ENCODE measurements at places on chromosomes 4 and X.

DNA sequence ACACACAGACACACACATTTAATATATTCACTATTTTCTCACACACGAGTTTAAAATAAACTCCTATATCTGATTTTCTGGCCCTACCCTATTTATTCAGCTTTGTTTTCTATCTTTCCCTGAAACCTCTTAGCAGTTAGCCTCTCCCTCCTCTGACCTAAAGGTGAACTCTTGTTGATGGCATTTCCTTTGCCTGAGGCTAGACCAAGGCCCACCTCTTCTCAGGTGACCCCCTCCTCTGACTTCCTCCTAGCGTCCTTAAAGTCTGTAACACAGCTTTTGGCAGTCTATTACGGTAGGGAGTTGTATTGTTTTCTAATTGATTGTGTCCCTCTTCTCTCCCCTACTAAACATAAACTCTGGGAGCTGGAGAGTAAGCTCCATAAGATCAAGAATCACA lies 1.7 kb upstream of the SRPX2 start:
- no peak for DNase-seq

GRCh38 chr4:5800496-5800895 lies 89.5 kb downstream of the EVC start:
- DNase-seq = no peak

DNA sequence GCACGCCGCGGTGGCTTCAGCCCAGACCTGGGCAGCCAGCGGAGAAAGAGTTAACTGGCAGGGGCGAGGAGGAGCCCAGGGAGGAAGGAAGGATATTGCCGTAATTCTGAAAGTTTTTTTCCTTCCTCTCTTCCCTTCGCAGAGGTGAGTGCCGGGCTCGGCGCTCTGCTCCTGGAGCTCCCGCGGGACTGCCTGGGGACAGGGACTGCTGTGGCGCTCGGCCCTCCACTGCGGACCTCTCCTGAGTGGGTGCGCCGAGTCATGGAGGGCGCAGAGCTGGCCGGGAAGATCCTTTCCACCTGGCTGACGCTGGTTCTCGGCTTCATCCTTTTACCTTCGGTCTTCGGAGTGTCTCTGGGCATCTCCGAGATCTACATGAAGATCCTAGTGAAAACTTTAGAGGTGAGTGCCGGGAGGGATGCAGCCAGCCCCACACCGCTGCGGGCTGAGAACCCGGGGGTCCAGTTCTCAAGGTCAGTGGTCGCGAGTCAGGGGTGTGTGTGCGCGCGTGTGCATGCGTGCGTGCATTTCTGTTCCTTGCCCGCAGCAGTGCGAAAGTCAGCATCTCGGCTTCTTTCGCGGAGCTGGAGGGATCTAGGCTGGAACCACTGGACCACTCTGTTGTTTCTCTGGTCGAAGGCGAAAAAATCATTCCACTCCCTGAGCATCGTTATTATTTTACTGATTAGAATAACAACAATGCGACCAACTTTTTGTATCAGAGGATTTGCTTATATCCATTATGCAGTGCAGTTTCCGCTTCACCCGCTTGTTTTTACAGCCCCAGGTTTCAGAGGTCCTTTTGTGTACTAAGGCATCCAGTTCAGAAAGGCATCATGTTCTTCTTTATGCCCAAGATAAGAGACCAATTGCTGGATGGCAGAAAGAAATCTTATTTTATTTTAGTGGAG lies 709 bp downstream of the GPAT3 start:
- DNase-seq = no peak

DNA sequence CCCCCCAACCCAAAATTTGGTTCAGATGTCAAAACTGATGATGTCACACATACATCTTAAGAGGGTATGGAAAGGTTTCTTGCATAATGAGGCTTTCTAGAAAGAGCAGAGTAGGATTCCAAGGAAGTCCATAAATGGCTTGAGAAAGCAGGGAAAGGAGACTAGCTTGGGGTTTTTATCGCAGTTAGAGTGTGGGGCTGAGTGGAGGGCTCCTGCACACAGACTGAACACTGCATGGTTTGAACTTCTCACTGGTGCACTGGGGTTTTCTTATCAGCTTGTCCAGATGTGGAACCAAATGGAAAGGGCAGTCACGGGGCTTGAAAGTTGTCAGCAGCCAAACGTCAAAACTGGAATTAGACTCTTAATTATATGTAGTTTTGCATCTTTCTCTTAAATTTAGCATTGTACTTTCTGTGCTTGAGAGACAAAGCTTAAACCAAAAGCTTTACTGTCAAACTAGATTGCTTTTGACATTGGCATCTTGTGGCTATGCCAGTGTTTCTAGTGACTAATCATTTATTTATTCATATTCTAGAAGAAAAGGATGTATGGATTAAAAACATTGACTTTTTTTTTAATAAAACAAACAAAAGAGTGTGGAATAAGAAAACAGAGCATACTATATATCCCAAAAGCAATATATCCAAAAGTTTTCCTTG lies 78.3 kb upstream of the STIM2 start:
- DNase-seq = no peak

DNA sequence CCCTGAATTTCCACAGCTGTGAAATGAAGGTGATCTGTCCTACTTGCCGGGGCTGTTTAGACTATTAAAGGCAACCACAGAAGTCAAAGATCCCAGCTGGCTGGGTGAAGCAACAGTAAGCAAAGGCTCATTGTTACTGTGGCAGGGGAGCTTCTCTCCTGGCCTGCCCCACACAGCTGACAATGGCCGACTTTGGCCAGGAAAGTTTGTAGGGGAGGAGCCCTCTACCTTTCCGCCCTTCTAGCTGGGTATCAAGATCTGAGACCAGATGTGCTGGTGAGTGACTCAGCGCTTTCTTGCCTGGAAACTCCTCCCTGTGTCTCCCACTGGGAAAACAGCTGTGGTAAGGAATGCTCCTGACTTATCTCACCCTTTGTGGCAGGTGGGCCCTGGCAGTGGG lies 21.1 kb downstream of the RASSF6 start:
- no peak for DNase-seq

DNA sequence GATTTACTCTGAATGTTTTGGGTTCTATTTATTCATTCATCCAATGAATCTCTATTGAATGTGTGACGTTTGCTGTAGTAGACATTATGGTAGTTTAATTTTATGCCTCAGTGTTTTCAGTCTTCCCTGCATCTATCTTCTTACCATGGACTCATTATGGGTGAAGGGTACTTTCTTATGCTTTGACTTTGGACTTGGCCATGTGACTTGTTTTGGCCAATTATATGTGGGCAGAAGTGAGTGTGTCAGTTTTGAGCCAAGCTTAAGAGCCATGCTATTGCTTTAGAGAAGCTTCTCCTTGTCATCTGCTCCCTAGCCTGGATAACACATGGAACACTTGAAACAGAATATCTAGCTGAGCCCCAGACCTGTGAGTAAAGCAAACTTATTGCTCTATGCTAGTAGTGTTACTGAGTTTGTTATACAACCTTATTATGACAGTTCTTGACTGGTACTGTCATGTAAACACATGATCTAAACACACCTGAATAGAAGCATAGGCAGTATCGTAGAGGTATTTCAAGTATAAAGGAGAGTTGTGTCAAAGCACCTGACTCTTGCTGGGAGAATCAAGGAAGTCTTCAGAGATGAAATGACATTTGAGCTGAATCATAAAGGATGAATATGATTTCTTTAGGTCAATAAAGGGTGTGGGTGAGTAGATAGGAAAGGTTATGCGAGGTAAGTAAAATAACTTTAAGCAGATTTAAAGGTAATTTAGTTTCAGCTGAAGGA lies 128.4 kb downstream of the NAA11 start:
- no peak for DNase-seq

DNA sequence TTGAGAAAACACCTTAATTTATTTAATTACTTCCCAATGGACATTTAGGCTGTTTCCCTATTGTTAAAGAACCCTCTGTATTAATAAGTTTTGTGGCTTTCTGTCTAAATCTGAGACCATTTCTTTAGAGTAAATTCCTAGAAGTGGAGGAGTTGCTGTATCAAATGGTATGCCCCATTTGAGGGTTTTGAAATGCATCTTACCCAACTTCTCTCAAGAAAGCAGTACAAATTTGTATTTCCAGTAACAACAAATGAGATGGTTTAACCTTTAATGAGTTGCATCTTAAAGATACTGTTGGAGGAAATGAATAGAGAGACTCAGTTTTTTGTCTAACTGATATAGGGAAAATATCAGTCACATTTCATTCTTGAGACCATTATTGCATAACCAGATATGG lies 70.5 kb upstream of the CBLL2 start:
- no peak for DNase-seq

GRCh38 chr4:3464349-3464905 lies 1.3 kb downstream of the DOK7 start:
- no peak for DNase-seq

- no peak for DNase-seq
Observed at GRCh38 chr4:56731857-56732256, 50.8 kb upstream of the HOPX start.

GRCh38 chr4:143346206-143346605 lies 9.5 kb downstream of the GAB1 start:
- DNase-seq = no peak

GRCh38 chr4:8554555-8555100 lies 25.6 kb upstream of the GPR78 start:
- DNase-seq = no peak
